ENCODE measurements at places on chromosomes 6 and 20.

DNA sequence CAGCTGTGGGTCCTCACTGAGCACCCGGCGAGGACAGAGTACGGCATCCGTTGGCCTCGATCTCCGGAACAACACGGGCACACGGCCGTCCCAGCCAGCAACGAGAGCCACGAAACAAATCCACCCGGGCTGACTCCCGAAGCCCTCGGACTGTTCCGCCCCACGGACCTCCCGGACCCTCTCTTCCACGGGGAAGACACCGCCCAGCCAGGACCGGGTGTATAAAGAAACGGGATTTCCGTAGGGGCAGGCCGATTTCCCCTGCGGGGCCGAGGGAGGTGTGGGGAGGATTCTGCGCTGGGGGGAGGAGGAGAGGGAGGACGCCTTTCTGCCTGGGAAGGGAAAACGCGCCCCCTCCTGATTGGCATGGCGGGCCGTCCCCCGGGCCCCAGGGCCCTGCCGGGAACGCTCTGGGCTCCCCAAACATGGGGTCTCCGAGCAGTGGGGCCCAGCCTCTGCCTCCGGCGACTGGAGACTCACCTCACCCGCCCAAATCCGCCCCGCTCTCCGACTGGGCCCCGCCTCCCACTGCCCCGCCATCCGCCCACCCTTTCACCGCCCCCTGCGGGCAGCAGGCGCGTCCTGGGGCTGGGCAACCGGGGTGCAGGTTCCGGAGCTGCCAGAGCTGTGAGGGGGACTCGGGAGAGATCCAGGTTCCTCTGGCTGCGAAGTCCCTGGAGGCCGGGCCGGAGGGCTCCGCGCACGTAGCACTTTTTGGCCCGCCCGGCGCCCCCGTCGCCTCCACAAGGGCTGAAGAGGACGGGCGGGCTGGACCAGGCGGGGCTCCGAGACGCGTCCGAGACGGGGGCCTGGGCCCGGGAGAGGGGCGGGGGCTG, 679 bp upstream of the PPDPF start:
- DNase-seq: peak; percentile 94

GRCh38 chr6:166725571-166725970, 98.5 kb upstream of the RPS6KA2 start:
- DNase-seq: no peak

DNA sequence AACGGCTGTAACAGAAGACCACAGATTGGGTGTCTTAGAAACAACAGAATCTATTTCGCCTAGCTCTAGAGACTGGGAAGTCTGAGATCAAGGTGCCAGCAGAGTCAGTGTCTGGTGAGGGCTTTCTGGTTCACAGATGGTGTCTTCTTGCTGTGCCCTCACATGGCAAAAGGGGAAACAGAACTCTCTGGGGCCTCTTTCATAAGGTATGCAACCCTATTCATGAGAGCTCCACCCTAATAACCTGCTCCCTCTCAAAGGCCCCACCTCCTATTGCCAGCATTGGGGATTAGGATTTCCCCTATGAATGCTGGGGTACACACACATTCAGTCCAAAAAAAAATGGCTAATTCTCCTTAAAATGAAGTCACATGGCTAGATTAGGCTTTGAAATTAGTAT, 10.0 kb downstream of the TXNDC5 start:
- no peak for DNase-seq

DNA sequence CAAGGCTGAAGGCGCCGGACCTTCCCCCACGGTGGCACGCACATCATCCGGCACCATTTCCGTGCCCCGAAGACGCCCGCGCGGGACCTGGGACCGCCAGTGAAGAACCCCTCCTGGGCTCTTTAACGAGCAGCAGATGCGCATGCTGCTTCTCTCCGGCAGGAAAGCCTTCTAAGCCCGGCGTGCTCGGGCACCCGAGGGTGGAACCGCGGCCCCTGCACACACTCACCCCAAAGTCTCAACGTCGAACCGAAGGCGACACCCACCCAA, 240 bp downstream of the FOXQ1 start:
- no peak for DNase-seq

GRCh38 chr6:163438298-163438939, 23.9 kb downstream of the QKI start:
- DNase-seq: no peak

DNA sequence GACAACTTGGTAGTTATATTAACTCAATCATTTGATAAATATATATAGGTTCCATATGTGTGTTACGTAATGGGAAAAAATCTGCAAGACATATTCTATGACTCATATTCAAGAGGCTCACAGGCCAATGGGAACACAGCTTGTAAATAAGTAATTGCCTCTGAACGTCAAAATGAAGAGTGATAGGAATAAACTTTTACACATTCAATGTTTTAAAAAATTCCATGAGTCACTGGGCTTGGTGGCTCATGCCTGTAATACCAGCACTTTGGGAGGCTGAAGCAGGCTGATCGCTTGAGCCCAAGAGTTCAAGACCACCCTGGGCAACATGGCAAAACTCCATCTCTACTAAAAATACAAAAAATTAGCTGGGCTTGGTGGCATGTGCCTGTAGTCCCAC, 209.4 kb upstream of the MCHR2 start:
- DNase-seq: no peak

DNA sequence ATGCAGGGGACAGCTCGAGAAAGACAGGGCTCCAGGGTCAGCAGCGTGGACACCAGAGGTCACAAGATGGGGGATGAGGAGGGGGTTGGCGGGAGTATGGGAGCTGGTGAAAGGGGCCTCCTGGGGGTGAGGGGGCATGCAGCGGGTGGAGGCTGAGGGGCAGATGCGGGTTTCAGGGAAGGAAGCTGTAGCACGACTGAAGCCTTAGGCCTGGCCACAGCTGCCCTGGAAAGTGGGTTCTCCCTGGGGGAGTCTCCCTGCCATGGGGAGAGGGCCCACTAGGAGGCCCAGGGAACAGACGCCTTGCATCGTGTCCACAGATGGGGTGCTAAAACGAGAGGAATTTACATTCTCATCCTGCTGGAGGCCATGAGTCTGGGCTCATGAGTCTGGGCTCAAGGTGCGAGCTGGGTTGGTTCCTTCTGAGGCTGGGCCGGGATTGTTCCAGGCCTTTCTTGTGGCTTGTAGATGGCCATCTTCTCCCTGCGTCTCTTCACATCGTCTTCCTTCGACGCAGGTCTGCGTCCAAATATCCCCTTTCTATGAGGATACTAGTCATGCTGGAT, 18.0 kb downstream of the APCDD1L start:
- no peak for DNase-seq

DNA sequence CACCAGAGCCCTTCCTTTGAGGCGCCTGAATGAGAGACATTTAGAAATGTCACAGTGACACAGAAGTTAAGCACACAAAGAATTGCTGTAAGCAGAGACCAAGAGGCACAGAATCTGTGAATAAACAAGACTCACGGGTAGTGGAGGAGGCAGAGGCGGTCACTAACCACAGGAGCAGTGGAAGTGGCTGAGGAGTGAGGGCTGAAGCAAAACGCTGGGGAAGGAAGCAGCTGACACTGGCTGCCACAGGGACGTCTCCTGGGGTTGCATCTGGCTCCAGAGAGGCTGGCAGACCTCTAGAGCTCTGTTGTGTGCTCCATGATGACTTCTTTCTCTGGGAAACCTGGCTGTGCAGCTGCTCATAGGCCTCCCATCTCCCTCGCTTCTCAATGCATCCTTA, 65.0 kb upstream of the SLC2A12 start:
- no peak for DNase-seq

- DNase-seq: no peak
These were observed 149.1 kb upstream of the BEND3 start for GRCh38 chr6:107264357-107264840.

DNA sequence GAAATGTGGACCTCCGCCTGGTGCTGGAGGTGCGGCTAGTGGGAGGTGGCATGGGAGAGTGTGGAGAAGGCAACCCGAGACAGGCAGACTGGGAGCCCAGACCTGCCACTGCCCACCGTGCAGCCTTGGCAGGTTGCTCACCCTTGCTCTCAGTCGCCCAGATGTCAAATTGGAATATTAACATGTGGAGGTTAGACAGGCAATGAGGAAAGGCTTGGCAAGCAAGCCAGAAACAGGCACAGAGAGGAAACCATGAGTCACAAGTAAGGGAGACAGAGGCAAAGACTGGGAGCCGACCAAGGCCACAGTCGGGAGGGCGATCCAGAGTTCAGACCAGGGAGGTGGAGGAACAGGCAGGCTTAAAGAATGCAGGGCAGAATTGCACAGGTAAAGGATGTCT, 178.2 kb downstream of the FOXC1 start:
- DNase-seq: no peak

GRCh38 chr6:39932386-39932910, 1.8 kb downstream of the MOCS1 start:
- DNase-seq: no peak

GRCh38 chr6:166578536-166579236, 7.8 kb downstream of the RAMACL start:
- DNase-seq: no peak

DNA sequence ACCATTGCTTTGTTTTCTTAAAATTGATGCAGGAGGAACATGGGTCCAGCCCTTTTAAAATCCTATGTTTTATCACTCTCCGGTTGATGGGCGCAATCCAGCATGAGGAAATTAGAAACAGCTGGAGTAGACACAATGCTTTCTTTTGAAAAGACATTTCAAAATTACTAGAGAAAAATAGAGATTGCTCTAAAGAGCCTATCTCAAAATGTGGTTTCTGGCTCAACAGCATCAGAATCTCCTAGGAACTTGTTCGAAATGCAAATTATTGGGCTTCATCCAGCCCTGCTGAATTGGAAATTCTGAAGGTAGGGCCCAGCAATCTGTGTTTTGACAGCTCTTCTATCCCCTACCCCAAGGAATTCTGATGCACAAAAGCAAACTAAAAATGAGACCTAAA, 190.8 kb upstream of the BMP2 start:
- DNase-seq: no peak

DNA sequence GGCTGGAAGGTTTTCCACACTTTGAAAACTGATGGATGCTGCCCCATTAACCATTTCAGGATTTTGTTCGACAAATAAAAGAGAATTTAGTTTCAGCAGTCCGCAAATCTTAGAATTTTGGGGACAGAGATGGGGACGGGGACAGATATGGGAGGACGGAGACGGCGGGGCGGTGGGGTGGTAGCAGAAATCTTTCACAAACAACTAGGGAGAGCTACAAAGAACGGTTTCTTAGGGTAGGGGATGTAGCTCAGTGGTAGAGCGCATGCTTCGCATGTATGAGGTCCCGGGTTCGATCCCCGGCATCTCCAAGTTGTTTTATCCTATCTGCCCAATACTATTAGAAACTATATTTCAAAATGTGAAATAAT, 15.1 kb downstream of the HMGN4 start:
- peak; percentile 85 for DNase-seq

DNA sequence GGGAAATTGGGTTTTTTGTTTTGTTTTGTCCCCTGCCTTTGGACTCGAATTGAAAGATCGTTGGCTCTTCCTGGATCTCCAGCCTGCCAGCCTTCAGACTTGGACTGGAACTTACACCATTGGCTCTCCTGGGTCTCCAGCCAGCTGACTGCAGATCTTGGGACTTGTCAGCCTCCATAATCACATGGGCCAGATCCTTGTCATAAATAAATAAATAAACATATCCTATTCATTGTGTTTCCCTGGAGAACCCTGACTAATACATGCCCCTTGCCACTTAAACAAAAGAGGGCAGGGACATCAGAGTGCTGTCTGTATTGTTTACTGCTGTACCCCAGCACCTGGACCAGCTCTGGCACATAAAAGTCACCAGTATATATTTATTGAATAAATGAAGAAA, 101.5 kb downstream of the CAP2 start:
- no peak for DNase-seq

- no peak for DNase-seq
These were observed 409.6 kb downstream of the GRIK2 start for GRCh38 chr6:101803136-101803535.

- DNase-seq: no peak
These were observed 20.6 kb downstream of the CNBD2 start for GRCh38 chr20:35988910-35989463.

- no peak for DNase-seq
These were observed 13.4 kb downstream of the SNX14 start for GRCh38 chr6:85580118-85580877.

GRCh38 chr6:53939830-53940229, 145.0 kb downstream of the LRRC1 start:
- no peak for DNase-seq

DNA sequence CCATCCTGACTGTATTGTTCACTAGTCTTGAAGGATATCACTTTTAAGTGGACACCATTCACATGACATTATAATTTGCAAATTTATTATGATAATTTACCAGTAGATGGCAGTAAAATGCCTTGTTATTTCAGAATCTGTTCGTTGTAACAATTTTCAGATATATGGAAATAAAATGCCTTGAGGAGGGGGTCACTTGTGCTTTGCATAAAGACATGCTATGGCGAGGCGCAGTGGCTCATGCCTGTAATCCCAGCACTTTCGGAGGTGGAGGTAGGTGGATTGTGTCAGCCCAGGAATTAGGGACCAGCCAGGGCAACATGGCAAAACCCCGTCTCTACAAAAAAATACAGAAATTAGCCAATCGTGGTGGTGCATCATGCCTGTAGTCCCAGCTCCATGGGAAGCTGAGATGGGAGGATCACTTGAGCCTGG, 9.0 kb upstream of the NCOA6 start:
- DNase-seq: no peak

DNA sequence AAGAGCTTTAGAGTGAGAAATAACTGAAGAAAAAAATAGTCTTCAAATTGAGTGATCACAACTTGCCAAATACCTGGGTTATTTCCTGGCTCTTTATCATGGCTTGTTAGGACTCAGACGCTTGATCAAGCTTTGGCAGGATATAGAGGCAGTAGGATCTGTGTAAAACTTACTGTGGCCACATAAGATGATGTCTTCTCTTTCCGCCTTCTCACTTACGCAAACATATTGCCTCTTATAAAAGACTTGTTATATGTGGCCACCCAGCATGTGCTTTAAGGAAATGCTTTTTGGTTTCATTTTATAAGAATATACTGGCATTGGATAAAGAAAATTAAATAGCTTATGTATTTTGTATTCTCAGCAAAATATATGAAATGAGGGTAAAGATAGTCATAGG, 101.8 kb upstream of the AKIRIN2 start:
- DNase-seq: no peak

DNA sequence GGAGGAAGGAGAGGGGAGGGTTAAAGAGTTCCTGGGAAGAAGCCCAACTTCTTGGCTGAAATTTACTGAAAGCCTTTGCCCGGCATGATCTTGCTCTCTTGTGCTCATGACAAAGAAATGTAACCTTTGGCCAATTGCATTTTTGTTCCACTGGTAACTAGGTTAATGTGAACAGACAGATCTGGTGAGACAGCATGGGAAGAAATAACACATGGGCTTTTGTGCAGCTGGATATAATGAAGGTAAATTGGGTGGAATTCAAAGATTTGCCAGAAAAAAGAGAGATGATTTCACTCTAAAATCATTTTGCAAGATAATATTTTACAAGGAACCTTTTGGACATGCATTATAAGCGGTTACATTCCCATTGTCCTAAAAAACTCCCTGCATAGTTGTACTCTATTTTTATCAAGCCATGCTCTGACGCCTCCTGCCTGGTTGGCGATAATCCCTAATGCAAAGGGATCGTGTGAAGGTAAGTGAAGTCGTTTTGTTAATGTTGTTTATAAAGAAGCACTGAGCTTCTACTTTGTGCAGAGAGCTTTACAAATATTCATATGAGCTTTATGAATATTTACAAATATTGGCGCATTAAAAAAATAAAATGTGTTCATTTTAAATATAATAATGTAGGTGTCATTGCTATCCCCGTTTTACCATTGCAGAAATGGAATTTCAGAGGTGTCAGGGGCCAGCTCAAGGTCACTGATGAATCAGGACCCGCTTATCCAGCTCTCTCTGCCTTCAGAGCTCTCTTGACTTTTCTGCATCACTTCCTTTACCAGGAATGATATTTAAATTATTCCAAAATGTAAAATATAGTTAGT, 161.3 kb upstream of the AGPAT4 start:
- peak; percentile 4 for DNase-seq

Measured in spleen (tissue), 13 donors.